ENCODE measurements at places on chromosomes 1 and 21. TPM values are rescaled to one million over a fixed set of nuclear protein-coding genes. Genes with fewer than 3 reads are reported as not detected.
A peak's percentile ranks its signal among the peaks of the same experiment; 100 is the strongest.

Gene CNTN2
- 0.15 TPM for total RNA-seq

Gene CBR1
- total RNA-seq, result 73.4 TPM

Gene CRYBG2
- total RNA-seq, result 21.5 TPM

Gene HES3
- total RNA-seq, result not detected

Gene MR1
- total RNA-seq, result 7.5 TPM

GRCh38 chr1:52706941-52707926, 9.1 kb upstream of the COA7 start:
- peak; percentile 73 for DNase-seq

GRCh38 chr1:33078030-33078591, 2.8 kb upstream of the AZIN2 start:
- DNase-seq, result no peak

DNA sequence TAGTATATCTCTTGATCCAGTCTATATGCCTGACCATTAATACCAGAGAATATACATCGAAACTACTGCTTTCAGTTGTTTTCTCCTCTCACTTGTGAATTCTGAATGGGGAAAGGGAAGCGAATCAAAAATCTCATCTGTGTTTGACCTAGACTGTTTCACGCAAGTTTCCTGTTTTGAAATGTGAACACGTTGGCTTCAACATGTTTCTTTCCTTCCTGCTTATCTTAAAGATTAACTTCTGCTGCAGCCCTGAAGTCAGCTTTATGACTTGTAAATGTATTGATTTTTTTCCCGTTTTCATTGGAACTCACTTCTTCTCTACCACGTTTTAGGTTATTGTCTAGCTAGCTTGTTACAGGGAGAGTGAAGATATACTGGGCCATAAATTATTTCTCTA, 49.9 kb downstream of the SNX27 start:
- DNase-seq, result no peak

DNA sequence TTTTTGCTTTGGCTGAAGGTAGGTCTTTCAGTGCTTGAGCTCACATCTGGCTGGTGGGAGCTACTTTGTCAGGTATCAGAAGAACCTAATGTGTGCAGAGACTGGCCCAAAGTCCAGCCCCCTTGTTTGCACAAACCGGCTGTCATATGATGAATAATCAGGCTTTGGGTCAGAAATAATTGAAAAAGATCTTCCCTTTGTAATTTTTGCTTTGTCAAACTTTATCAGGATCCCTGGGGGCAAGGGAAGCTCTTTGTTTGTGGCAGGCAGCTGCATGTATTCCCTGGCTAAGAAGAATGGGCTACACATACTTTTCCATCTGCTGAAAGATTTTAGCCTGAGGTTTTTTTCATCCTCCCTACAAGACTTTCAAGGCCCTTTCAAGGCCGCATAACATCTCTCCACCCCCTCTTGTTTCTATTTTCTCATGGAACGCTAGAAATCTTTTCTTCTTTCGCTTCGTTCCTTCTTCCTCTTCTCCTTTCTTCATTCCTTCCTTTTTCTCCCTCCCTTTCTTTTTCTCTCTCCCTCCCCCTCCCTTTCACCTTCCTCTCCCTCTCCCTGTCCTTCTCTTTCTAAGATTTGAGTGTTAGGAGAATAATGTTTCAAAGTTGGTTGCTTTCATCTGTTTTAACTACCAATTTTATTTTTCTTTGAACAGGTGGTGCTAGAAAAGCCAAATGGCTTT, 25.5 kb downstream of the TUFT1 start:
- no peak for DNase-seq

DNA sequence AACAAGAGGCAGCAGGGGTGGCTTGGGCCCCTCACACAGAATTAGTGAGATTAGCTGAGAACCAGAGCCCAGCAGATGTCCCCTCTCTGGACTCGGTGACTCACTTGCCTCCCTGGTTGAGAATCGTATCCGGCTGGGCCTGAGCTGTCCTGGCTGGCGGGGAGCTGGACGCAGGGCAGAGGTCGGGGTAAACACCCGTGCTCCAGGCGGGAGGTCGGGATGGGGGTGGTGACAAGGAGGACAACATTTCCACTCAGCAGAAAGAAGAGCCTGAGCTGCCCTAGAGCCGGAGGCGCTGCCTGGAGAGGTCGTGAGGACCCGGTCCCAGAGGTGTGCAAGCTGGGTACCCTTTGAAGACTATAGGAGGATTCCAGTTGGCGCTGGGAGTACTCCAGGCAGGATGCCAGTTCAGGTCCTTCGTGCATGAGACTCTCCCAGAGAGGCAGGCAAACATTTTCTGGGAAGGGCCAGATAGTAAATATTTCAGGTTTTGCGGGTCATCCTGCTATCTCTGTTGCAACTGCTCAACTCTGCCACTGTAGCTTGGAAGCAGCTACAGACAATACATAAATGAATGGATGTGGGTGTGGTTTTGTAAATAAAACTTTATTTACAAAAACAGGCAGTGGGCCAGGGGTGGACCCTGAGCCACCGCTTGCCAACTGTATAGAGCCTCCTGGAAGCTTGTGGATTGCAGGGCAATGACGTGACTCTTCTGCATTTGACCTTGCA, 116.8 kb upstream of the WNT4 start:
- DNase-seq, result peak; percentile 67

- DNase-seq, result no peak
Measured at GRCh38 chr1:96964761-96965160, 243.2 kb downstream of the PTBP2 start.

DNA sequence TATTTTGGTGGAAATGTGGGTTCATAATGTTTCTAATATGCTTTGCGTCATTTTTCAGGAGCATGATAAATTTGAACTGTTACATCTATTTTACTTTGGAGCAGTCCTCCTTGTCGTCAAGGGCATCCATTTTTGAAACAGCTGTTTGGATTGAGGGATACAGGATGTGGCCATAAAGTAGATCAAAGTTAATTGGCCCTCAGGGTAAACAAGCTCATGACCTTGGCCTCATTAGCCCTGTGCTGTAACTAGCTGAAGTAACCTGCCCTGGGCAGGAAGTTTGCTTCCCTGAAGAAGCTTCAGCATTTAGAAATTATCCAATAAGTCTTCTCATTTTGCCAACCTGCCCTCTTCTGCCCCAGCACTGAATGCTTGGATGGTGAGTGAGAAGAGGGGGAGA, 24.8 kb upstream of the RGL1 start:
- DNase-seq, result no peak

- peak; percentile 36 for DNase-seq
Measured at GRCh38 chr1:62180639-62181038, 14.0 kb upstream of the L1TD1 start.

DNA sequence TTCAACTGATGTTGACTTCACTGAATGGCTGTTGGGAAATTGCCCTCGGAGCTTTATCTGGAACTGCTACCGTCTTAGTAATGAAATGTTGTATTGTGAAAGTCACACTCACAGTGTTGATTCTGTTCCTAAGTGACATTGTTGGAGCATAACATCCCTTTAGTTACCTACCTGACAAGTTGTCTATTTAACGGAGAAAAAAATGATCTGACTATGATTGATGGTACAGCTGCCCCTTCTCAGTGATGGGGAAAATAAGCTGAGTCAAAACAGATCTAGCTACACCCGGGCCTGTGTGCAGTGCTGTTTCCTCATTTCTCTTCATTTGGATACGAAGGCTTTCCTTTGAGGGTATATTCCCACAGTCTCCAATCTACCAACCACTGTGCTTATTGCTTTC, 472.3 kb upstream of the BRINP3 start:
- DNase-seq, result no peak

Measured in left colon (tissue), 2 donors.